ENCODE measurements at places on chromosomes 2 and 18.
A peak's percentile ranks its signal among the peaks of the same experiment; 100 is the strongest.

- DNase-seq, result peak; percentile 64
- H3K27me3 ChIP-seq, result no peaks in the 10 kb centered on the region
- H3K4me3 ChIP-seq, result peak overlapping the region; percentile 64
Measured at GRCh38 chr2:10042301-10043161, 819 bp upstream of the KLF11 start.

- DNase-seq, result no peak
- H3K36me3 ChIP-seq, result no peaks in the 10 kb centered on the region
- H3K4me3 ChIP-seq, result no peak overlapping the region
- no peaks in the 10 kb centered on the region for H3K4me1 ChIP-seq
- H3K27ac ChIP-seq, result no peak overlapping the region
Measured at GRCh38 chr2:23662941-23663920, 263.7 kb downstream of the ATAD2B start.

GRCh38 chr2:45178854-45179253, 169.6 kb upstream of the SIX2 start:
- no peaks in the 10 kb centered on the region for H3K36me3 ChIP-seq
- no peaks in the 10 kb centered on the region for H3K27me3 ChIP-seq
- no peak overlapping the region for H3K27ac ChIP-seq
- no peaks in the 10 kb centered on the region for H3K4me1 ChIP-seq

DNA sequence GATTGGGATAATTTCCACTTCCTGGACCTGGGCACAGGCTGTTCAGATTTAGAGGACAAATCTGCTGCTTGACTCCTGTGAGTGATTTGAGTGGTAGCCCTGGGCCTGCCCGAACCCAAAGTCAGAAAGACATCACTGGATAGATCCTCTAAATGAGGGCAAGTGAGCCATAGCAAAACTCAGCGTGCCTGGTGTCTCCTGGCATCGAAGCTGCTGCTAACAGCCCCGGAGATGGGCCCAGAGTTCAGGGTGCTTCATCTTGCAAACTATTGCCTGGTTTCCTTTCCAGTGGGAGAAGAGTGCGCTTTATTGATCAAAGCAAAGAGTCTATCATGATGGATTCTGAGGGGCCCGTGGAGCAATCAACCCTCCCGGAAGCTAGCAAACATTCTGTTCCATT, 153.1 kb upstream of the KLHL29 start:
- no peak overlapping the region for H3K4me3 ChIP-seq
- H3K4me1 ChIP-seq, result no peaks in the 10 kb centered on the region
- no peaks in the 10 kb centered on the region for H3K36me3 ChIP-seq
- no peak overlapping the region for H3K27ac ChIP-seq

- H3K4me1 ChIP-seq, result no peaks in the 10 kb centered on the region
- DNase-seq, result no peak
- no peaks in the 10 kb centered on the region for H3K36me3 ChIP-seq
Measured at GRCh38 chr2:45674035-45674816, 22.8 kb downstream of the PRKCE start.

DNA sequence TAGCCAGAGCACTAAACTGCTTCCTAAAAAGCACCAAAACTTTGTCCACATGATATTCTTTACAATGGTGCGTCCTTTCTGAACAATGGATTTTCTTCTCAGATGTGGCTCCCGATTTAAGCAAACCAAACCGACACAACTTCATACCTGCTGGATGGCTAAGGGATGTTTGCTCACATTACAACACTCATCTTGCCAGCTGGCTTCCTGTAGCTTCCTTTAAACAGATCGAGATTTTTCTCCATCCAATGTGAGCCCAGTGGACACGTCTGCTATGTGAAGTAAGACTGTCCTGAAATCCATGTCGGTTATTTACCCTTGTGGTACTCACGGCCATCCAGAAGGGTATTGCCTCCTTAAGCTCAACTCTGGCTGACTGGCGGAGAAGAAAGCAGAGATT, 126.5 kb downstream of the MAPK4 start:
- H3K36me3 ChIP-seq, result no peaks in the 10 kb centered on the region
- no peak overlapping the region for H3K4me3 ChIP-seq
- no peak overlapping the region for H3K27ac ChIP-seq
- no peaks in the 10 kb centered on the region for H3K27me3 ChIP-seq
